Thymus (tissue), 14 donors: ENCODE measurements at places on chromosomes 4 and X. TPM values are rescaled to one million over a fixed set of nuclear protein-coding genes. Genes with fewer than 3 reads are reported as not detected.

Gene RPS6KA3
- 41.4 TPM for total RNA-seq

Gene APBB2
- 20.2 TPM for total RNA-seq

Gene CABS1
- total RNA-seq, result not detected

Gene HUWE1
- total RNA-seq, result 35.7 TPM

- H3K36me3 ChIP-seq, result no peaks in the 10 kb centered on the region
- H3K27ac ChIP-seq, result no peak overlapping the region
- no peaks in the 10 kb centered on the region for H3K27me3 ChIP-seq
- H3K4me3 ChIP-seq, result no peak overlapping the region
- no peaks in the 10 kb centered on the region for H3K4me1 ChIP-seq
These were observed 164.9 kb downstream of the DCTD start for GRCh38 chr4:182752158-182752910.

DNA sequence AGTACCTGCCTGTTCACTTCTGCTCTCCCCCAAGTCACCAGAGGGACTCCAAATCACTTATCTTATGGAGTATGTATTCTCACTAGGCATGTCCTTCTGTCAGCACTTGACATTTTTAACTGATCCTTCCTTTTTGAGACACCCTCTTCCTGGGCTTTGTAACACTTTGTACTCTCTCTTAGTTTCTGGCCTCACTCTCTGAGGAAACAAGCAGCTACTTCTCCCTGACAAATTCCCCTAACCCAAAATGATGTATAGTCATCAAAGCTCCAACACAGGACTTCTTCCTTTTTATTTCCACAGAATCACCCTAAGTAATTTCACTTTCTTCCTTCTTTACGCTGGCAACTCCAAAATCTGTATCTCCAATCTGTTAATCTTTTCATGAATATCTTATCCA, 101.8 kb downstream of the ARAP2 start:
- H3K36me3 ChIP-seq, result peaks cover 14% of the 10 kb centered on the region
- no peaks in the 10 kb centered on the region for H3K27me3 ChIP-seq
- H3K4me3 ChIP-seq, result no peak overlapping the region
- DNase-seq, result no peak
- H3K4me1 ChIP-seq, result no peaks in the 10 kb centered on the region

Gene GNRHR
- not detected for total RNA-seq

DNA sequence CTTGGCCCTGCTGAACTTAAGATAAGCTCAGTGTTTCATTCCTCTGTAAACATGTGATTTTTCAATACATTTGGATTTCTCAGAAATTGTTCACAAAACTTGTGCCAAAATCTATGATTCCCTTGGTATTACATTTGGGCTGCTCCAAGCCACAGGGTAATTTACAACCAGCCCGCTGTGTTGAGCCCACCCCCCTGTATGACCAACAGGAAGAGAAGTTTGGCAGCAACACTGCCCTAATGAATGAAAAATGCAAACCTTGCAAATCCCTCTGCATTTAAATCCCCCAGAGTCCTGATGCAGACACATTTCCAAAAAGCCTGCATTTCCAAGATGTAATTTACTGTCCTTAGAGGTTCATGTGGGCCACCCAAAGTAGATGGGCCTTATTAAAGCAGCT, 34.1 kb upstream of the GAB1 start:
- H3K36me3 ChIP-seq, result no peaks in the 10 kb centered on the region
- H3K27ac ChIP-seq, result no peak overlapping the region
- no peak for DNase-seq
- no peak overlapping the region for H3K4me3 ChIP-seq
- H3K4me1 ChIP-seq, result no peaks in the 10 kb centered on the region

DNA sequence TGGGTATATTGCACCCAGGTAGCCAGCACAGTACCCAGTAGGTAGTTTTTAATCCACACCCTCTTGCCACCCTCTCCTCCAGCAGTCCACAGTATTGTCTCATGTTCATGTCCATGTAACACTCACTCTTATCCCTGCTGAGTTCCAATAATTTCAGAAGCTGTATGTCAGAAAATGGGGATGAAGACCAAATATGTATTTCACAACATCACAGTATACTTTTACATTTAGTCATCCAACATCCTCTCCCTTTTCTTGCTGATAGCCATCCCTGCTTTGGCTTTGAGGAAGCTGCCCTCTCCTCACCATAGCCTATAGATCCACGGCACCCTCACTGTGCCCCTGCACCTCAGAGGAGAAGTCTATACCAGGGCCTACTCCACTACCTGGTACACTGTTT, 126.0 kb upstream of the LDB2 start:
- no peaks in the 10 kb centered on the region for H3K27me3 ChIP-seq
- no peak overlapping the region for H3K27ac ChIP-seq
- no peak for DNase-seq
- H3K4me3 ChIP-seq, result no peak overlapping the region
- H3K36me3 ChIP-seq, result no peaks in the 10 kb centered on the region

Gene SHROOM2
- total RNA-seq, result 2.3 TPM

- no peak overlapping the region for H3K4me3 ChIP-seq
- no peaks in the 10 kb centered on the region for H3K36me3 ChIP-seq
- H3K27me3 ChIP-seq, result no peaks in the 10 kb centered on the region
- H3K4me1 ChIP-seq, result no peaks in the 10 kb centered on the region
- DNase-seq, result no peak
These were observed 410.3 kb downstream of the CCSER1 start for GRCh38 chr4:90537491-90537890.

Gene SYAP1
- total RNA-seq, result 12.9 TPM

Gene RPS6KA6
- 2.1 TPM for total RNA-seq

GRCh38 chrX:7801711-7802110, 41.3 kb upstream of the VCX start:
- no peak overlapping the region for H3K4me3 ChIP-seq
- H3K4me1 ChIP-seq, result no peaks in the 10 kb centered on the region
- H3K36me3 ChIP-seq, result no peaks in the 10 kb centered on the region
- H3K27me3 ChIP-seq, result no peaks in the 10 kb centered on the region
- no peak for DNase-seq
- H3K27ac ChIP-seq, result no peak overlapping the region

Gene TMEM271
- total RNA-seq, result 0.05 TPM

Gene PLXNB3
- 0.14 TPM for total RNA-seq

DNA sequence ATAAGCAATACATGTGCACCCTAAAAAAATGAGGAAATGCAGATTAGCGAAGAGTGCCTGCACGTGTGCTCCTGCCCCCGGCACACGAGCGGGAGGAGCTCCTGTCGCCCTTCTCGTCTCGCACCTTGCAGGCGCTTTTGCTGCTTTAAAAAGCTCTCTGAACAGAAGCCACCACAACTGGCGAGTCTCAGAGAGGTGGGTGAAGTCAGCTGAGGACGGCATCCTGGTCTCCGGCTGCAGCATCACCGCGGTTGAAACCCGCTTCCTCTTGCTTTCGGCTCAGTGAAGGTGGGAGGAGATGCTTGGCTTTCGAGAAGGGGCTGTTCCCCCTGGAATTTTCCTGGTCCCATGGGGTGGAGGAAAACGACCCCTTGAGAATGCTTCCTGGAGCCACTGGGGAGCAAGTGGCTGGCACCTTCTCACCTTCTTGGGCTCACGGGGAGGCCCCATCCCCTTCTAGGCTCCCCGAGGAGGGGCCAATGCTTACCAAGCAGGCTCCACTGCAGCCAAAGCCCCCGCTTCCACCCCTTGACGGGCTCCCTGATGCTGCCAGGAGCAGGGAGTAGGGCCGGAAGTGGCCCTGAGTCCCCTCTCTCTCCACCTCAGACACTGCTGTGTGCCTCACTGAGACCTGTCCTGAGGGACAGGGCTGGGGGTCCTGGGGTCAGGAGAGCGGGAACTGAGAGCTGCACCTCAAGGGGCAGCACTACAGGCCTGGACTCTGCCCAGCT, 29.2 kb upstream of the MXD4 start:
- peak overlapping the region; percentile 8 for H3K4me3 ChIP-seq
- no peaks in the 10 kb centered on the region for H3K27me3 ChIP-seq
- DNase-seq, result peak; percentile 83

- DNase-seq, result no peak
- peak overlapping the region; percentile 69 for H3K27ac ChIP-seq
- H3K36me3 ChIP-seq, result no peaks in the 10 kb centered on the region
- H3K4me3 ChIP-seq, result no peak overlapping the region
- H3K27me3 ChIP-seq, result no peaks in the 10 kb centered on the region
- peaks cover 17% of the 10 kb centered on the region for H3K4me1 ChIP-seq
These were observed 65.8 kb upstream of the MSN start for GRCh38 chrX:65601530-65602220.
